Fibroblast of villous mesenchyme (primary cell): ENCODE measurements at places on chromosomes 12 and 14. TPM values are rescaled to one million over a fixed set of nuclear protein-coding genes. Genes with fewer than 3 reads are reported as not detected.
A peak's percentile ranks its signal among the peaks of the same experiment; 100 is the strongest.

GRCh38 chr14:51776102-51776894, 84.1 kb upstream of the GNG2 start:
- peak; percentile 75 for DNase-seq

DNA sequence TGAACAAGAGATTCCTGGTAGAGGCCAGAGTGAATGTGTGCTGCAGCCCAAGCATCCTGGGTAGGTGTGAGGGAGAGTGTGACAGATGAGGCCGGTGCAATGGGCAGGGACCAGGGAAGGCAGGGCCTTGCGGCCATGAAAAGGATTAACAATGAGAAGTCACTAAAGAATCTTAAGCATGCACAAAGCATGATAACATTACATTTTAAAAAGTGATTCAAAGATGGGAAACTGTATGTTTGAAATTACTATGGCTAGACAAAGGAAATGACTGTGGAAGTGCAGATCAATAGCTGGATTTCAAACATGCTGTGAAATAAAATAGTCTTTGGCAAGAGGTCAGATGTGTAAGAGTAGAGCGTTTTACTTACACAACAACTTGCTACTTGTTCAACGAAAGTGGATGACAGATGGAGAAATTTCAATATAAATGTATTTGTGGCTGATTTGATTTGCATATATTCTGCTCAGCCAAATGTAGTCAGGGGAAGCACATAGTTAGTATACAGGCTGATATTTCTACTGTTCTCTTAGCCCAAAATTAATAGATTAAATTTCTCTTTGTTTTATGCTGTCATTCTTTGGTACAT, 175.5 kb downstream of the CCDC59 start:
- DNase-seq: no peak

GRCh38 chr14:72675126-72675525, 218.8 kb downstream of the DPF3 start:
- no peak for DNase-seq

The DGKA gene
- total RNA-seq: 34.8 and 45.8 TPM in 2 replicates

GRCh38 chr12:116534311-116535121, 24.7 kb upstream of the MAP1LC3B2 start:
- no peak for DNase-seq

- no peak for DNase-seq
Observed at GRCh38 chr12:33330940-33331339, 108.7 kb downstream of the SYT10 start.

- DNase-seq: peak; percentile 31
Observed at GRCh38 chr14:68793734-68794129, 865 bp upstream of the ZFP36L1 start.

The GUCY2C gene
- total RNA-seq: not detected in 2 replicates
